ENCODE measurements at places on chromosomes 2 and 18.

DNA sequence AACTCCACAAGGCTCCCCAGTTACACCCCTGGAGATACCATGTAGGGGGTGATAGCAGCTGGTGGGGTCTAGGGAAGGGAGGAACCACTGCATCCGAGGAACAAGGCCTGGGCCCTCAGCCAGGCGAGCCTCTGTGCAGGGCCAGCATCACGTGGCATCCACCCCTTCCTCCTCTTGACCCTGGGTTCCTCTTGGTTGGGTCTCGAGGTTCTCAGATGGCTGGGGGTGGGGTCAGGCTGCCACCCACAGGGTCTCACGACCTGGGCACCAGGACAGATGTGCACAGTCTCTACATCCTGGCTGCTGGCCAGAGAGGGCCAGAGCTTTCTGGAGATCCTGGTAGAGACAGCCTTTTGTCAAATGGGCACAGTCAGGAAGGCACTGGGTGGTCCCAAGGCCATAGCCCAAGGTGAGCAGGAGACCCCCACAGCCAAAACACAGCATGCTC is 10.4 kb downstream of the HS6ST1 start:
- DNase-seq, result no peak

- no peak for DNase-seq
Measured at GRCh38 chr2:42054714-42055430, 7.1 kb downstream of the PKDCC start.

DNA sequence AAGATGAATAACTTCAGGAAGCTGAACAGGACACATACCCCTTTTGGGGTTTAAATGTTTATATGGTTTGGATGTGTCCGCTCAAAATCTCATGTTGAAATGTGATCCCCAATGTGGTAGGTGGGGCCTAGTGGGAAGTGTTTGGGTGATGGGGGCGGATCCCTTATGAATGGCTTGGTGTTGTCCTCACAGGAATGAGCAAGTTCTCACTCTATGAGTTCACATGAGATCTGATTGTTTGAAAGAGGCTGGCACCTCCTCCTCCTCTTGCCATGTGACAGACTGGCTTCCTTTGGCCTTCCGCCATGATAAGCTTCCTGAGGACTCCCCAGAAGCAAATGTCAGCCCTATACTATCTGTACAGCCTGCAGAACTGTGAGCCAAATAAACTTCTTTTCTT is 88.6 kb upstream of the ZNF532 start:
- no peak for DNase-seq

DNA sequence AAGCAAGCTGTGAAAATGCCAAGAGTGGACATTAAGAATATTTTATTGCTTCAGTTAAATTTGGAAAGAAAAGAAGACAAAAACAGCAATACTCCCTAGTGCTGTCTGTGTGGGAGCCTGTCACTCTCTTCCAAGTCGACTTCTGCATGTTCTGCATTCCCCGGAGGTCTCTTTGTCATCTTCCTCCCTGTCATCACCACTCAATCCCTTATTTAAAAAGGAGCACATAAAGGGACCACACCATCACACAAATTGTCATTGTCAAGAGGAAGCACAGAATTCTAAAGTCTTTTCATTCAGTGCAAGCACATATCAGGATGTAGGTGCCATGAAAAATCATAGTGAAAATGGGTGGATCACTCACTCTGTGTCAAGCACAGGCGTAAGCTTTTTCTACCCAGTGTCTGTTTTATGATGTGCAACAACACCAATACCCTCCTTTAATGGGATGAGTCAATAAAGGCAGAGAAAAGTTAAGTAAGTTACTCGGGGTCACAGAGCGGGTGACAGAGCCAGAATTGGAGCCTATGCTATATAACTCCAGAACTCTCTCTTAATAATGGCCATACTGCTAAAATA is 222.4 kb upstream of the HNMT start:
- no peak for DNase-seq

DNA sequence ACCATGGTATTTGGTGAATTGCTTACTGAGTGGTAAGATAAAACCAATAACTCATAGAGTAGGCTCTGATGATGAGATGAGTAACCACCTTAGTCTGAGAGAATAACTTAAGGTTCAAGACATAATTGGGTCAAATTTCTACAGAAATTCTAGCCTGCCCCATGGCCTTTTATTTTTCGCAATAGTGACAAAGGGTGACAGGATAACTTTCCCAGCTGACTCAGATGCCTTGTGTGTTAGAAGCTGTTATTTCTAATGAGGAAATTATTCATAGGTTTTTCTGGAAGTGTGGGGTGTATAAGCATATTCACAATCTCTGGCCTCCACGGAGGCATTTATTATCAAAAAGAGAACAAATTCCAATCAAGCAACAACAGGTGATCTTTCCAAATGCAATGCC is 159.0 kb downstream of the NUP35 start:
- no peak for DNase-seq

DNA sequence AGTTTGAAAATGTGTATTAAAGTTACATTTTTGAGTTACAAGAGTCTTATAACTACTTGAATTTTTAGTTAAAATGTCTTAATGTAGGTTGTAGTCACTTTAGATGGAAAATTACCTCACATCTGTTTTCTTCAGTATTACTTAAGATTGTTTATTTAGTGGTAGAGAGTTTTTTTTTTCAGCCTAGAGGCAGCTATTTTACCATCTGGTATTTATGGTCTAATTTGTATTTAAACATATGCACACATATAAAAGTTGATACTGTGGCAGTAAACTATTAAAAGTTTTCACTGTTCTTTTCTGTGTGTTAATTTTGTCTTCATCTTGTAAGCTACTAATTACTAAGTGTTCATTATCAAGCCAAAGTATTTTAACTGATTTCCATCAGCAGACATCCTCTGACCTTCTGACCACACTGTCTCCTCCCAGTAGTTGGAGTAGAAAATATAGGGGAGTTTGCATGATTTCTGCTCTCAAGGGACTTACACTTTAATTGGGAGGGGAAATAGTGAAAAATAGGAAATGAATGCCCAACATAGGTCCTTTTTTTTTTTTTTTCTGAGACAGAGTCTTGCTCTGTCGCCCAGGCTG is 4.3 kb downstream of the PMAIP1 start:
- no peak for DNase-seq

GRCh38 chr2:113053666-113054065 is 999 bp upstream of the IL36B start:
- DNase-seq, result no peak

Data from activated naive CD8-positive, alpha-beta T cell treated with anti-CD3 and anti-CD28 coated beads, Interleukin-2, amount 50 U/mL, for 24 hours (primary cell).